ENCODE measurements at places on chromosomes 16 and 17. TPM values are rescaled to one million over a fixed set of nuclear protein-coding genes. Genes with fewer than 3 reads are reported as not detected.

The NACA2 gene
- not detected for total RNA-seq

The SMIM5 gene
- total RNA-seq, result 0.25 TPM

The BICDL2 gene
- 0.92 TPM for total RNA-seq

The ATP2C2 gene
- total RNA-seq, result not detected

The VWA3A gene
- total RNA-seq, result not detected

GRCh38 chr16:46756772-46757171, 8.6 kb upstream of the MYLK3 start:
- no peak for DNase-seq

DNA sequence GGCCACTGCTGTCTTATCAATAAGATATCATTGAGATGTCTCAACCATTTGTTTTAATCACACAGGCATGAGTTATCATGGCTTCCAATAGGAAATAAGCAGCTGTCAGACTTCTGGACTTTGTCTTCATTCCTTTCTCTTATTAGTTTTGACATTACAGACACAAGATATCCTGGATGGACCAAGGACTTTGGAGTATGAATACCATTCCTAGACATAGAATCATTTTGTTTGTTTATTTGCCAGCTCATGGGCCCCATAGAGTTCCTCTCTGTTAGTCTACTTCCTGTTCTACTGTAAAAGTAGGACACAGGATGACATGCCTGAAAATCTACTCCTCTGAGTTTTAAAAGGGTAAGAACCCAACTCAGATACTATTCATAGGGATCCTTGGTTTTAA, 77.7 kb upstream of the KCNJ16 start:
- DNase-seq, result no peak

DNA sequence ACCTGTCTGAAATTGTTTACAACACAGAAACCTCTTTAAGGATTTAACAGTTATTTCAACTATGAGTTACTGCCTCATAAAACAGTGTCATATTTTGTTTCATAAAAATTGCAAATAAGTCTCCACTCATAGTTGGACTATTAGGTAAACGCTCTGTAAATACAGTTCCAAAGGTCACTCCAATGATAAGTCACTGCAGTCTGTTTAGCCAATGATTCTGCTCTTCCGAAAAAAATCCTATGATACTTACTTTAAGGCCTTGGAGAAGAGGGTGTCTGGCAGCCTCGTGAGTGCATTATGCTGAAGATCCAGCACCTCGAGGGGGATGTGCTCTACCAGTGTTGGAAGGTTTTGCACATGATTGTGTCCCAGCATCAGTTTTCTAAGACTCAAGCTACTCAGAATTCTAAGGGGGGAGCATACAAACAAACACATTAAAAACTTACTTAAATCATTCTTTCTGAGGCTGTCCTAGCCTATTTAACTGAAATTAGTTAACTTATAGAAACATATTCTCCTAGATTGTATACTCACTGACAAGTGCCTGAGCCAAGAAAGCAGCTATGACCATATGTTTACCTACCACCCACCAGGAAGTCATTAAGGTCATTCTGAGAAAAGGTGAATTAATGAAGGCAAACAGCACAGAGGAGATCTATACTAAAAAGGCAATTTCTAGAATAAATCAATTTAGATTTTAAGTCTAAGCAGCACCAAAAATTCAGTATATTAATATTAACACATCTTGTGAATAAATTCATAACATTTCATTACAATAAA, 41.1 kb downstream of the MARVELD3 start:
- no peak for DNase-seq

- DNase-seq, result no peak
These were observed 33.5 kb downstream of the ABCC6 start for GRCh38 chr16:16189842-16190241.

- peak; percentile 66 for DNase-seq
These were observed 1.3 kb downstream of the GSPT1 start for GRCh38 chr16:11914210-11915113.

GRCh38 chr16:11303405-11304138, 22.4 kb upstream of the PRM1 start:
- no peak for DNase-seq

- no peak for DNase-seq
These were observed 49.3 kb upstream of the ETV4 start for GRCh38 chr17:43595466-43595865.

DNA sequence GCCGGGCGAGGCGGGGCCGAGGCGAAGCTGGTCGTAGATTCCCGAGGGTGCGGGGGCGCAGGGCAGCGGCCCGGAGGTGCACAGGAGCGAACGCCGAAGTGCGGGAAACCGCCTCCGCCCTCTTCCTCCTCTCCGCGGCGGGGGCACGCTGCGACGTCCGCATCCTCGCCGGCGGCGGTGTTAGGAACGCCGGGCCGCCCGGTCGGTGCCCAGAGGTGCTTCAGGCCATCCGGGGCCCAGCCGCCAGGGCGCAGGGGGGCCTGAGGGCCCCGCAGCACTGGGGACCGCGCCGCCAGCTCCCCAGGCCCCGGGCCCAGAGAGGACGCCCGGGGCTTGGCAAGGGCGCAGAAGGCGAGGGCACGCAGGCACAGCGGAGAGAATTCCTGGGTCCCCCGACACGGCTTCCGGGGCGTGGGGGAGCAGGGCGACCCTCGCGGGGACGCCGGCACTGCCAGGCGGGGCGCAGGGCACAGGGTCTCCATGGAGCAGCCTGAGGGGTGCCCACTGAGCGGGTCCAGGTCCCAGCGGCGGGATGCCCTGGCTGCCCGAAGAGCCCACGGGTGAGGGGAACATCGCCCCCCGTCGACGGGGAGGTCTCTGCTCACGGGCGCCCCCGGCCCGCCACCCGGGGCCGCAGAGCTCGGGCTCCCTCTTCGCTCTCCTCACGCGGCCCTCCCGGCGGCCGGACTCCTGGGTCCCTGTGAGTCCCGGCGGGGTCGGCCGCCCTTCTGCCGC, 576 bp downstream of the EPOP start:
- peak; percentile 52 for DNase-seq

GRCh38 chr17:6686026-6686425, 27.1 kb downstream of the SLC13A5 start:
- DNase-seq, result no peak

GRCh38 chr17:4465786-4466185, 32.0 kb downstream of the SPNS3 start:
- no peak for DNase-seq

Measured in activated CD8-positive, alpha-beta T cell treated with anti-CD3 and anti-CD28 coated beads for 36 hours (primary cell).